ENCODE measurements at places on chromosomes 7 and 10.
A peak's percentile ranks its signal among the peaks of the same experiment; 100 is the strongest.

- no peak for DNase-seq
These were observed 73.3 kb upstream of the FHIP2A start for GRCh38 chr10:114748241-114748640.

GRCh38 chr7:90210981-90211380 is 559 bp upstream of the STEAP2 start:
- no peak for DNase-seq

DNA sequence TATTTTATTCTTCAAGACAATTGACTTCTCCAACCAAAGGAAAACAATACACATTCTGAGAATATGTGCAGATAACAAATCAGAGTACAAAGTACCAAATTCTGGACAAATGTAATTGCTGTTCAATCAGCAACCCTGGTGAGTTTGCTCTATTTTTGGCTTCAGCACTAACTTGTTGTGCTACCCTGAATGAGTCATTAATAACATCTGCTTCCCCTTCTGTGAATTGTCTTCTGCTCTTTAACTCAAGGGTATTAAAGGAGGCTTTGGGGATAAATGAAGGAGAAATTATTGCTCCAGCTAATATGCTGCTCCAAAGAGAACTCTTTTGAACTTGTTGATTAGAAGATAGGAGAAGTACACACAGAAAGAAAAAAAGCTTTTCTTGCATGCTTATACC is 459.3 kb downstream of the HTR7 start:
- DNase-seq, result no peak

- no peak for DNase-seq
These were observed 251.0 kb downstream of the BMPER start for GRCh38 chr7:34156336-34156735.

- no peak for DNase-seq
These were observed 3.0 kb downstream of the NOD1 start for GRCh38 chr7:30475580-30475979.

- DNase-seq, result peak; percentile 12
These were observed 25.4 kb downstream of the GBX1 start for GRCh38 chr7:151141855-151142685.

- DNase-seq, result no peak
These were observed 76.3 kb downstream of the FOXI2 start for GRCh38 chr10:127813290-127813689.

DNA sequence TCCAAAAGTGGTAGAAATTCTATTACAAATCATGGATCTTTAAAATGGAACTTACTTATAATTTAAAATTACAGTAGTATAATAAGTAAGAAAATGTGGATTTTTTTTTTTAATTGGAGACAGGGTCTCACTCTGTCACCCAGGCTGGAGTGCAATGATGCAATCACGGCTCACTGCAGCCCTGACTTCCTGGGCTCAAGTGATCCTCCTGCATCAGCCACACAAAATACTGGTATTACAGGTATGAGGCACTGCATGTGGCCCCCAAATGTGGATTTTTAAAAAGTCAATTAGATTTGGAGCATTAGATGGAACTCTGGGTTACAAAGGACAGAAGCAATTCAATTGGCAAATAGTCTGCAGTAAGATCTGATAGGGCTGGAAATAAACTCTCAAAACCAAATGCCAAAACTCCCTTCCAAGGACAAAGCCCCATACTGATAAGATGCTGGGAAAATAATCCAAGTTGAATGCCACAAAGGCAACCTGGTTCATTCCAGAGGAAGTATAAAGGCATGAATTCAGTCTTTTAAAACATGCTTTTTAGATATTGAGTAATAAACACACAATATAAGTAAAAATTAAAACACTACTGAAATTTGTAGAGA is 294.2 kb downstream of the ZNF248 start:
- DNase-seq, result no peak

GRCh38 chr7:138000081-138000701 is 1.7 kb downstream of the CREB3L2 start:
- no peak for DNase-seq

- peak; percentile 25 for DNase-seq
These were observed 21.9 kb upstream of the KCNK18 start for GRCh38 chr10:117175215-117175900.

GRCh38 chr7:111012799-111013675 is 77.9 kb upstream of the LRRN3 start:
- DNase-seq, result no peak

- no peak for DNase-seq
These were observed 1.4 kb downstream of the CLEC5A start for GRCh38 chr7:141945356-141945755.

- DNase-seq, result no peak
These were observed 53.5 kb downstream of the SND1 start for GRCh38 chr7:127705461-127705959.

- DNase-seq, result peak; percentile 28
These were observed 107.3 kb downstream of the GALNT11 start for GRCh38 chr7:152132812-152133211.

DNA sequence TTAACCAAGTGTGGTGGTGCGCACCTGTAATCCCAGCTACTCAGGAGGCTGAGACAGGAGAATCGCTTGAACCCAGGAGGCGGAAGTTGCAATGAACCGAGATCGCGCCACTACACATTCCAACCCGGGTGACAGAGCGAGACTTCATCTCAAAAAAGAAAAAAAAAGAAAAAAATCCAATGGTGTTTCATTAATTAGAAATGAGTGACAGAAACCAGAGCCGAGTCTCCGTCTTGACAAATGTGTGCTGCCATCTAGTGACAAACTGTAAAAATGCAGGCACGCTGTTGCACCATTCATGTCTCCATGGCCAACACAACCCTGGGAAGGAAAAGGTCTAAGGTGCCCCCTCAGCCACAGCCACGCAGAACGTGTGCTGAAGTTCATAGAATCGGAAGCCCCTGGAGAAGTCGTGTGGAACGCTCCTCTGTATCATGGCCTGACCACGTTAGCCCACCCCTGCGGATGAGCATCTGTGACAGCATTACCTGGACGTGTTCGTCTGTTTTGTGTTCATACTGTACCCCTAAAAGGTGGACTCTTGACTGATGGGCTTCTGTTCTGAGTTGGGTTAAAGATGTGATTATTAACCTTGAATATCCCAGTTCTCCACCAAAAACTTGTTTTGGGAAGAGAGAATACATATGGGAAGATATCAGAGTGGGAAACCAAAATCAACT is 94.9 kb downstream of the LYZL2 start:
- peak; percentile 48 for DNase-seq

DNA sequence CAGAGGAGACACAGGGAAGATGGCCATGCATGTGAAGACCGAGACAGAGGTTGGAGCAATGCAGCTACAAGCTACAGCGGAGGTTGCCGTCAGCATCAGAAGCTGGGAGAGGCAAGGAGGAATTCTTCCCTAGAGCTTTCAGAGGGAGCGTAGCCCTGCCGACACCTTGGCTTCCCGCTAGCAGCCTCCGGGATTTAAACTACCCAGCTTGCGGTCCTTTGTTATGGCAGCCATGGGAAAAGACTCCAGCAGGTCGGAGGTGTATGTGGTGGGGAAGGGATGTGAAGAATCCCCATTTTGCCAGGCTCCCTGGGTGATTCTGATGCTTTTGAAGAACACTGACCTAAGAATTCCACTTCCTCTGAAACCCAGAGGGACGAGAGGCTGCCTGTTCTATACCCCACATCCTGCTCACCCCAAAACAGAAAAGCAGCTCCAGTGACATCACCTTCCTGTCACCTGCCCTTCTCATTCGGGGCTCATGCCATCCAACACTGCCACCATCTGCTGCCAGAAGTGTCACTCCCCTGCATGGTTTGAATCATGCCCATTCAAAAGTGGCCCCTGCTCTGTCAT is 3.3 kb upstream of the SEPHS1 start:
- no peak for DNase-seq

- DNase-seq, result no peak
These were observed 20.3 kb upstream of the GIMAP2 start for GRCh38 chr7:150665089-150665748.

DNA sequence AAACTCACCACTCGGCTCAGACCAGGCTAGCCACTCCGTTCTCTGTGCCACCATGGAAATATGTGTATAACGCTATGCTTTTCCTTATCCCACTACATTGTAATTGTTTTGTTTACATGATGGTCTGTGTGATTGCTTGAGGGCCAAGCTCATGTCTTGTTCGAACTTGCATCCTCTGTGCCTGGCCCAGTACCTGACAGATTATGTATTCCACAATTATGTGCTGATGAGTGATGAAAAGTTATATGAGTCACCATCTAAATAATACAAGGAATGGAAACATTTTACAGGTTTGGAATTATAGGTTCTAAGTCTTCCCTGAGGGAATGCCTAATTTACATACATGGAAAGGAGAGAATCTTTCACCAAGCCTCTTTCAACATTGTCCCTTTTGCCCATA is 137.4 kb downstream of the C7orf25 start:
- no peak for DNase-seq

Measured in BE2C (cell line).